ENCODE measurements at places on chromosomes 4 and X.

DNA sequence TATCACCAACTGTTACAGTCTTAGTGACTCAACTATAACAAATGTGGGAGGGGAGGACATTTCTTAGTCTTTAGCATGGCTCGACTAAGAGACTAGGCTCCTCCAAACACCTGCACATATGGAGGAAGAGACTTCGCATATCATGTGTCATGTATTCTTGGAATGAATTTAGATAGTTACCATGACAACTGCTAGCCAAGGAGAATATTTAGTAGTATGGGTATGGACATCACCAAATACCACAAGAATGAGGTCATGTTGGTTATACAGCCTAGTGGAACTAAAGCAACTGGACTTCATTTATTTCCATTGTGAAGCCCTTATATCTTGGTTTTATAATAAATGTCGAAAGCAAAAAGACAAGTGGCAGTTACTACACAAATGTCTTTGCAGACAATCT lies 512.3 kb downstream of the CFAP47 start:
- no peak for DNase-seq

DNA sequence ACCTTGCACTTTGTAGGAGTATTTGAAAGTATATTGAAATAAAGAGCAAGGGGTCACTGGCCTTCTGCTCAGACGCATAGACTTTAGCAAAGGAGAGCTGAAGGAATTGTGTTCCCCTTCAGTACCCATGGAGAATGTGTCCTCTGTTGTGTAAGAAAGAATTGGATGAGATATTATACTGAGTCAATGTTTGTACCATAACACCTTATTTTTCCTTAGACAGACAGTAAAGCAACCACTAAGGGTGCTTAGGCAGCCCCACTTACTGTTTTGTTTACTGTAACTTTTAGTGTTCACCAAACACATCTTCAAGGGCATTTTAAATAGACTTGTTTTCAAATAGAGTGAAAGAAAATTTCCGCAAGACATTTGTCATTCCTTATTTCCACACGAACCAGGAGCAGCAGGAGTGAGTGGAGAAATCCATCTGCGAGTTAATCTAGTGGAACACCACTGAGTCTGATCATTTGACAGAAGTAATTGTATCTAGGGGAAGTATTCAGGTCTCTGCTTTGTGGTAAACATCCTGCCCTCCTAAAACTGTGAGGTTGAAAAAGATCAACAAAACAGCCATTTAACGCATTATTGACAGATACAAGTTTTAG lies 89.5 kb downstream of the SLIT2 start:
- DNase-seq, result no peak

GRCh38 chr4:150252306-150252705 lies 174.1 kb downstream of the DCLK2 start:
- DNase-seq, result no peak

GRCh38 chr4:118395057-118395644 lies 42.3 kb upstream of the PRSS12 start:
- DNase-seq, result no peak

GRCh38 chrX:115650449-115650848 lies 89.5 kb downstream of the PLS3 start:
- DNase-seq, result no peak

DNA sequence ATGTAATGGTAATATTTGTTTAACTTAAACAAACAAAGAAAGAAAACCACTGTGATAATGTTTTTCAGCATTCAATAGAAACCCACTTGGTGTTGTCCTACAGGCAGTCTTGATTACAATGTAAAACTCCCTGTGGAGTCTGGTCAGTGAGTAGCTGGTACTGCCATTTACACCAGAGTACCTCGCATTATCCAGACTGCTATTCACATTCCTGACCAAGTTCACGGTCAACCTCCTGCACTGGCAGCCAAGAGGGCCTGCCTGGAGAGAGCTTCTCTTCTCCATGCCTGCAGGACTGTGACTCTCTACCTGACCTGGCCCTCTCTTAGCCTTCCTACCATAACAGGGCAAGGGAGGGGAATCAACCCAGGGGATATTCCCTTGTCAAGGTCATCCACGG lies 2.9 kb upstream of the LONRF3 start:
- no peak for DNase-seq

DNA sequence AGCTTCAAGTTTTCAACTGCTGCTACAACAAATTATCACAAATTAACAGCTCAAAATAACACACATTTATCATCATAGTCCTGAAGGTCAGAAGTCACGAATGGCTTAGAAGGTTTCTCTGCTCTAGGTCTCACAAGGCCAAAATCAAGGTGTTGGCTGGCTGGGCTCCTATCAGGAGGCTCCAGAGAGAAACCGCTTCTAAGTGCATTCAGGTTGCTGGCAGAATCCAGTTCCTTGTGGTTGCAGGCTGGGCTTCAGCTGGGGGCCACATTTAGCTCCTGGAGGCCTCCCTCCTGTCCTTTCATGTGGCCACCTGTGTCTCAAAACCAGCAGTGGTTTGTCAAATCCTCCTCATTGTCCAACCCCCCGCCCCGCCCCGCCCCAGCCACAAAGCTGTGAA lies 15.4 kb downstream of the MRFAP1 start:
- DNase-seq, result no peak

DNA sequence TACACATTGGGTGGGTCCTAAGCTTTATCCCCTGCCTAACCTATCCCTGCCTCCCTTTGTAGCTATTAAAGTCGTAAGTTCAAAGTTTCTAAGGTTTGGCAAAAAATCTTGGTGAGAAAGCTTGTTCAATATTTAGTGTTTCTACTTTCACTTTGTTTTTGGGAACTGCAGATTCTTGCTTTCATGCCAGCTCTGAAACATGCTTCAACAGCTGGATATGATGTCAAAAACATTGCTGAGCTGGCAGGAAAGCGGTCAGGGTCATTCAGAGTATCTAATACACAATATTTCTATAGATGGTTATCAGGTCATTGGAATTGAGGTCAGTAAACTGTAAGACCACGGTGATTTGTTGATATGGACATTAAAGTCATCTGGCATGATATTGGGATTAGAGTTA lies 19.7 kb downstream of the CENPI start:
- DNase-seq, result no peak

GRCh38 chrX:85109235-85109634 lies 105.6 kb downstream of the APOOL start:
- no peak for DNase-seq

DNA sequence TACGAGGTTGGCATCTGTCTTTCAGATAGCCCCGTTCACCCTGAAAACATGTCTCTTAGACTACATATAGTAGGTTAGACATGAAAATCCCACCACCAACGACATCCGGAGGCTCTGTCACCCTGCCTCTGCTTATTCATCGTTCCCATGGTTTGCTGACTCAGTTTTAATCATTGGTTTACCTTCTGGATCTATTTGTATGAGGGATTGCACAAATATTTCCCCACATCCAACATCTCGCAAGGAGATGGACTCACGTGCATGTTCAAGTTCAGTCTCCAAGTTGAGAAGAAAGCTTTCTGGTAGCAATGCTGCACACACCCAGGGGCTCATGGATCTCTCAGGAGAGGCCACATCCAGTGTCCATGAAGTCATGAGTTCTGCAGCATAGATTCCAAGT lies 10.8 kb downstream of the CETN2 start:
- DNase-seq, result no peak

- DNase-seq, result no peak
These were observed 368.4 kb downstream of the RPA4 start for GRCh38 chrX:97252111-97252510.

All from activated gamma-delta T cell (primary cell).